ENCODE measurements at places on chromosomes 5 and 9.
A peak's percentile ranks its signal among the peaks of the same experiment; 100 is the strongest.

DNA sequence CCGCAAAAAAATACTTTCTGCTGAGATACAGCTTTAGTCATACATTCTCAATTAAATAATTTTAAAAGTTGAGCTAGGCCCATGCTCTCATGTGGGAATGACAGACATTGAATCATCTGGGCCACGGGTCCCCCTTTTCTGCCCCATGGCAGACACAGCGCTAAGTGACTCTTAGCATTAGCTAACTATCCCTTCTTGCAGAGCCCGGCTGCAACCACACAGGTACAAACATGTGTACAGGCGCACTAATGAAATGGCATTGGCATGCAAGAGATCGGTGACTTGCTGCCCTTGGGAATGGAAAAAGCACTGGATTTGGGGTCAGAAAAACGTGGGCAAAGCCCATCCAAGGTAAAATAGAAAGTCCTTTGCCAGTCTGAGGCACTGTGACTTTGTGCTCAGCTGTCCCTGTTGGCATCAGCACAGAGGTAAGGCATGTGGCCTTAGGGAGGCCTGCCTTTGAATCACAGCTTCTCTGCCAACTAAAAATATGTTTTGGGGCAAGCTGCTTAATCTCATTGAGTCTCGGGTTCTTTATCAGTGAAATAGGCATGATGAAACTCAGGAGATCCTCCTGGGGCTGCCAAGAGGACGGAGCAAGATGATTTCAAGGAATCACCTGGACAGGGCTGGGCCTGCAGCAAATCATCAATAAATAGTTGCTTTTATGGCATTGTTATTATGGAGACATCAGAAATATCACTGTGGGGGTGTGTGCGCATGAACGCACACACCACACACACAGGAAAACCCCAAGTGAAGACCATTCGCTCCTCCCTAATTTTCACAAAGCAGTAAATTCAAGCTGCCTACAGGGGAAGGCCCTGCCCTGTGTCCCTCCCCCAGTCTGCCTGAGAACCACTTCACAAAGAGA, 54.2 kb downstream of the WHRN start:
- H3K27ac ChIP-seq: no peak overlapping the region
- H3K27me3 ChIP-seq: peaks cover 4% of the 10 kb centered on the region
- H3K4me3 ChIP-seq: no peak overlapping the region
- H3K36me3 ChIP-seq: peaks cover 8% of the 10 kb centered on the region

DNA sequence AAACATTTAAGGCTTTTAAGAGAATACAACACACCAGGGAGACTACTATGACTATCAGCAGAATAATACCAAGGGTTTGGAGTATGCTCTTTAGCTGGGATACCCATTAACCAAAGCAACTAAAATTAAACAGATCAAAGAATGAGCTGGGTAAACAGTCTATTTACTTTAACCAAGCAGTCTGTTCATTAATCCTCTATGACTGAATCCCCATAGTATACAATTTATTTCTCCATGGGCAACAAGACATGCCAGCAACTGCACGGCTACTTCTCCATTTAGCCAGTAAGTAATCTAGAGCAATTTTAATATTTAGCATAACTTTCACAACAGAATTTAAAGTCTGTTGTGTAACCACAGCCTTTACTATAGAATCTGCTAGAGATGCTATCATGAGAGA, 77.6 kb downstream of the CDO1 start:
- H3K27ac ChIP-seq: no peak overlapping the region
- H3K4me3 ChIP-seq: no peak overlapping the region

- no peak for DNase-seq
- no peaks in the 10 kb centered on the region for H3K36me3 ChIP-seq
- H3K27me3 ChIP-seq: peaks cover 4% of the 10 kb centered on the region
- H3K4me3 ChIP-seq: peak overlapping the region; percentile 83
- H3K27ac ChIP-seq: no peak overlapping the region
- peaks cover 87% of the 10 kb centered on the region for H3K4me1 ChIP-seq
Measured at GRCh38 chr9:114385397-114386181, 2.2 kb downstream of the AKNA start.

GRCh38 chr5:83516377-83516776, 44.8 kb downstream of the VCAN start:
- H3K27ac ChIP-seq: no peak overlapping the region
- no peaks in the 10 kb centered on the region for H3K4me1 ChIP-seq
- peaks cover 84% of the 10 kb centered on the region for H3K36me3 ChIP-seq
- no peak for DNase-seq
- no peaks in the 10 kb centered on the region for H3K27me3 ChIP-seq
- no peak overlapping the region for H3K4me3 ChIP-seq

All from nephron progenitor cell (in vitro differentiated cells).